ENCODE measurements at places on chromosomes 5 and 9. TPM values are rescaled to one million over a fixed set of nuclear protein-coding genes. Genes with fewer than 3 reads are reported as not detected.

Gene ZBED3
- 4.7 TPM for total RNA-seq

Gene C5orf34
- 10.6 TPM for total RNA-seq

Gene SPATA31A1
- total RNA-seq: not detected

Gene CATSPER3
- not detected for total RNA-seq

Gene DIRAS2
- not detected for total RNA-seq

Gene PCDH12
- 35.1 TPM for total RNA-seq

Gene GABRA1
- total RNA-seq: not detected

Gene NPR3
- total RNA-seq: 0.13 TPM

Gene PRRX2
- not detected for total RNA-seq

Gene ZNF618
- 28.3 TPM for total RNA-seq

Gene EMB
- total RNA-seq: 0.07 TPM

Gene DMRT3
- not detected for total RNA-seq

Gene SPATA31A3
- total RNA-seq: not detected

Gene GLRA1
- total RNA-seq: not detected

Gene PCDHB3
- 0.27 TPM for total RNA-seq

Gene CAVIN4
- total RNA-seq: 1.9 TPM

Gene CERCAM
- 20.7 TPM for total RNA-seq

Gene DTWD2
- total RNA-seq: 3.3 TPM

All from thoracic aorta endothelial cell (primary cell).